ENCODE measurements at places on chromosomes 5 and 9.
A peak's percentile ranks its signal among the peaks of the same experiment; 100 is the strongest.

DNA sequence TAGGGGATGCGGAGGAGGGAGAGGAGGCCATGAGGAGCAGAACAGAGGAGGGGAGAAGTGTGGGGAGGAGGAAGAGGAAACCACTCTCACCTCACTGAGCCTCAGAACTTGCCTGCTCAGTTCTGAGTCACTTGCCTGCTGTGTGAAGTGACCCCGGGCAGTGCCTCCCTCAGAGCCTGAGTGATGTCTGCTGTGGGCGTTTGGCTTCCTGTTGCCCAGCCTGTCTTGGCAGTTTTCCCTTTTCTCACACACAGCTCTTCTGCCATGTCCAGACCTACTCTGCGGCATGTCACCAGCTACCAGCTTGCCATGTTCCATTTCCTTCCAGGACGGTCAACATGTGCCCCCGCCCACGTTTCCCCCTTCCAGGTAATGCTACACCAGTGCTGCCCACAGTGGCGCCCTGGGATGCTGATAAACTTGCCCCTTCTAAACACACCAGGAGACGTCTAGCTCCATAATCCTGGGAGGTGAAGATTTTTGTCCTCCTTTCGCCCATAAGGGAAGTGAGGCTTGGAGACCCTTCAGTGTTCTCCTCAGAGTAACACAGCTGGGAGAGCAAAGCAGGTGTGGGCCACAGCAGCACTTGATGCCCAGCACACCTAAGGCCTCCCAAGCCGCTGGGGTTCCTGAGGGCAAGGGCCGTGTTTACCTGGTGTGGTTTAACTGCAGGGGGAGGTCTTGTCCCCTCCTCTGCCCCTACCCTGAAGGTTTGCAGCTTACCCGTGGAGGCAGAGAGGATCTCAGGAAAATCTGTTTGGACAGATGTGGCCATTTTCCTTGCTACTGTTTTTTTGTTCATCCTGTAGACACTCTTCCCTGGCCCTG, 63.8 kb upstream of the RNF130 start:
- peak; percentile 63 for DNase-seq

DNA sequence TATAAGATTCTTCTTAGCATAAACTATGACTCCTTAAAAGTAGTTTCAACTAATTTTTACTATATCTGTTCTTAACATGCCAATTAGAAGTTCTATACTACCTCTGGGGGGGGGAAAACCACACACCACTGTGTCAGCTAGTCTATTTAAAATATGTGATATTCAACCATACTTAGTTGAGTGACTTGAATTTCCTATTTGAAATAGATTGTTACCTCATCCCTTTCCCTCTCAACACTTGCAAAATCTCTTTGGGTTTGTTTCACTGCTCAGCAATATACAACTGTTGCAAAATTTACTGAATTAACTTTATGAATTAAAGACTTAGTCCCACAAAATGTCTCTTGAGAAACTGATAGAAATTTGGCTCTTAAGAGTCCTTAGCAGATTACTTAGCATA, 151.1 kb upstream of the POU5F2 start:
- DNase-seq = no peak

DNA sequence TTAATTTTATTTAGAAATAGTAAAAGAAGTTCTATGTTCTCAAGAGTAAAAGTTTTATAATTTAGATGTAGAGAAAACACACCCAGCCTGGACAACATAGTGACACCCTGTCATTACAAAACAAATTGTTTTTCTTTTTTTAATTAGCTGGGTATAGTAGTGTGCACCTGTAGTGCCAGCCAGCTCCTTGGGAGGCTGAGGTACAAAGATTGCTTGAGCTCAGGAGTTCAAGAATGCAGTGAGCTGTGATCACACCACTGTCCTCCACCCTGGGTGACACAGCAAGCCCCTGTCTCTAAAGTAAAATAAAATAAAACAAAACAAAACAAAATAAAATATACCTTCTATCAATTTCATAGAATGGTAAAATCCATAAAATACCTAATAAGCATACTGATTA, 1017.8 kb upstream of the DMAC1 start:
- DNase-seq = no peak

DNA sequence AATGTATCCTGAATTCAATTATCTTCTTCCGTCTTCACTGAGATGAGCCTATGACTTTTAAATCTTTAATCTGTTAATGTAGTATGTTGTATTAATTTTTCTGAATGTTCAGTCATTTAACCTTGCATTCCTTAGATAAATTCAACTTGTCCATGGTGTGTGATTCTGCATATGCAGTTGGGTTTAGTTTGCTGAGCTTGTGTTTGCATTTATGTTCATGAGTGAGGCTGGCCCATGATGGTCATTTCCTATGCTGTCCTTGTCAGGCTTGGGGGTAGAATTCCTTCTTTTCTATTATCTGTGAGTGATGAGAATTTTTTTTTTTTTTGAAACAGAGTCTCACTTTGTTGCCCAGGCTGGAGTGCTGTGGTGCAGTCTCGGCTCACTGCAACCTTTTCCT, 131.8 kb upstream of the COL5A1 start:
- DNase-seq = no peak

GRCh38 chr5:58491216-58491892, at the start of gene GAPT:
GAPT (plus strand) TSS chr5:58491435; CDS start chr5:58494537, 3,102 bp downstream.
- DNase-seq = no peak

- no peak for DNase-seq
Measured at GRCh38 chr9:88270413-88270812, 117.8 kb upstream of the SPIN1 start.

GRCh38 chr5:34737731-34738130, 81.6 kb downstream of the RAI14 start:
- DNase-seq = no peak

DNA sequence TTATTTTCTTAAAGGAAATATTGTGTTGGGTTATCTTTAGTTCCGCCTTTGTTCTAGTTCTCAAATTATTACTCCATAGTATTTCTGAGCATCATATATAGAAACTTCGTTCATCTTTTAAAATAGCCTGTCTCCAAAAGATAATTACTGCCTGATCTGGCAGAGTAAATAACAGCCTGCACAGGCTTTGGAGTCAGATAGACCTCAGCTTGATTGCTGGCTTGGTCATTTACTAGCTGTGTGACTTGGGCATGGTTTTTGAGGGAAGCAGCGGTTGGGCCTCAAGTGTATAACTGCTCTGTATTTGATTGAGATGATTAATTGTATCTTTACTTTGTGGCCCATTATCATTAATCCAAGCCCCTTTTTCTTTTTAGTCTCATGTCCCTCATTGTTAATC, 50.1 kb downstream of the FBXO38 start:
- DNase-seq = no peak

DNA sequence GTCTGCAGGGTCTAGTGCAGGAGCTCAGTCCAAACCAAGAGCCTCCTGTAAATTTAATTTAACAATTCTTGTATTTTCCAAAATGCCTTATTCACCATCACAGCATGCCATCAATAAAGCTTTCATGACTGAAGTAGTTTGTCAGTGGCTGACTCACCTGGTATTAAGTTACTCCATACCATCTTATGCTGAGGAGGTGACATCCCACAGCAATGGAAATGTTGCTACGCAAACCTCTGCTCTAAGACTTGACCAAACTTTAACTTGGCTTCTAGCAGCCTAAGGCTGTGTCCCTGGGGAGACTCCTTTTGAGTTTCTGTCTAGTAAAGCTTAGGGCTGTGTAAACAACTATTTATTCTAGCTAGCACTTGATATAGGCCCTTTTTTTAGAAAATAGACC, 1231.3 kb upstream of the CDH18 start:
- no peak for DNase-seq

DNA sequence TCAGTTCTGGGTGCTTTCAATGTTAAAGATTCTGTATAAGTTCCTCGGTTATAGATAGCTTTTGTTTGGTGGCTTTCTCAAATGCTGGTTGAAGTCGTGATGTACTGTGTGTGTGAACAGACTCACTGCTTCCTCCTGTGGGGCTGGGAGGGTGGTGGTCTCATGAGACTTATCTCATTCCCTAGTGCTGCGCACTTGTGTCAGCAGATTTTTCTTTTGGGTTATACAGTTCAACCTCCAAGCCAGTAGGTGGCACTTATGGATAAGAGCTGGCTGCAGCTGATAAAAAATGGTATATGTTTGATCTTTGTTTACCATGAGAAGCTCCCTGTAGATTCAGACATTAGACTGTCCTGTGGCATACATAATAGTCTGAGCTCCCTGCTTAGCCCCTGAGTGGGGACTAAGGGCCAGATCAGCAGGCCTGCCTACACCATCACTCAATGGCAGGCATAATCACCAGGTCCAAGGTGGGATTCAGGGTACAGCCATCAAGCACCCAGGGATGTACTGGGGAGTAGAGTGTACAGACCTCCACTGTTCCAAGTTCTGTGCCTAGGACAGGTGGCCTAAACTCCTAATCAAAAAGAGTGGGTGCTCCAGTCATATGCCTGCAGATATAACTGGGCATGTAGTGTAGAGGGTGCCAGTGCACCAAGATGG, 174.2 kb downstream of the OXCT1 start:
- no peak for DNase-seq

DNA sequence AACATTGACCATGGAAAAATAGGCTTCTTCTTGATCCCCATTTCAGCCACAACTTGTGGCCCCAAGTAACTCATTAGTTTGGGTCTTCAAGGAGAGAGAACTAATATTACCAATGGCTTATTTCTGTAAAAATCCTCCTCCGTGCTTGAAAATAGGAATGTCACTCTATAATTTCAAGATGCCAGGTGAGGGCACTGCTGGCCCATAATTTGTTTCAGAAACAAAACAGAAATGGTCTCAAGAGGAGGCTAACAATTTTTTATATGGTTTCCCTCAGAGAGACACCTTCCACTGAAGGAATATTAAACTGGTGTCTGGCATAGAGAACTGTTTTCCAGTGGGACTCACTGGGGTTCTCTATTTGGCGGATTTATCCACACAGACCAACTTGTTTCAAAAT, 437.0 kb upstream of the TRPC7 start:
- DNase-seq = no peak

DNA sequence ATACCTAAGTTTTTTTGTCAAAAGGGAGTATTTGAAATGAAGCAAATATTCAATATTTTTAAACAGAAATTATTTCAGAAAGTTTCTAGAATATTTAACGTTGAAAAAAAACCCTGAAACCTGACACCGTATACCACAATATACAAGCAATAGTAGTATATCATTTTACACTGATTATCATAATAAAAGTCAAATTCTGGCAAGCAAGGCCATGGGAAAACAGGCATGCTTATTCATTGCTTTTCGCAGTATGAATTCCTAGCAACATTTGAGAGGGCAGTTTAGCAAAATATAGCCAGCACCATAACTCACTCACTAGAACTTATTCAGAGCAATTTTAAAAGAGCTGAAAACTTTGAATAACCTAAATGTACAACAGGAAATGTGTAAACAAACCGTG, 46.1 kb downstream of the ERAP1 start:
- no peak for DNase-seq

GRCh38 chr5:173591056-173591514, 25.4 kb downstream of the BOD1 start:
- no peak for DNase-seq

- peak; percentile 40 for DNase-seq
Measured at GRCh38 chr5:137613554-137614265, 114.6 kb upstream of the SPOCK1 start.

DNA sequence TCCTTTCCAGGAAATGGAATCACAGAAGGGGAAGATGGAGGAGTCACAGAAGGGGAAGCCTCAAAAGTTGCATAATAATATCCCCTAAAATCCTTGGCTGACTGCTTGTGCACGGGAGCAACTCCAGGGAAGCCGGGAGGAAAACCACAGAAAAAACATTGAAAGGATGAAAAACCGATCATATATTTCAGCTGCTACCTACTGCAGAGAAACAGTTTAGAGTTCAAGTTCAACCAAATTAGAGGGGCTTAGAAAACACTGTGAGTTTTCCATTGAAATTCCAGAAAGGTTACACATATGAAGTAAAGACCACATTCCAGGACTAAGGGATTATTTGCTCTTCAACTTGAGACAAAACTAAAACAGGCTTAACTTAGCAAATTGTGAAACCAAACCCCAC, 37.6 kb upstream of the MTAP start:
- no peak for DNase-seq

DNA sequence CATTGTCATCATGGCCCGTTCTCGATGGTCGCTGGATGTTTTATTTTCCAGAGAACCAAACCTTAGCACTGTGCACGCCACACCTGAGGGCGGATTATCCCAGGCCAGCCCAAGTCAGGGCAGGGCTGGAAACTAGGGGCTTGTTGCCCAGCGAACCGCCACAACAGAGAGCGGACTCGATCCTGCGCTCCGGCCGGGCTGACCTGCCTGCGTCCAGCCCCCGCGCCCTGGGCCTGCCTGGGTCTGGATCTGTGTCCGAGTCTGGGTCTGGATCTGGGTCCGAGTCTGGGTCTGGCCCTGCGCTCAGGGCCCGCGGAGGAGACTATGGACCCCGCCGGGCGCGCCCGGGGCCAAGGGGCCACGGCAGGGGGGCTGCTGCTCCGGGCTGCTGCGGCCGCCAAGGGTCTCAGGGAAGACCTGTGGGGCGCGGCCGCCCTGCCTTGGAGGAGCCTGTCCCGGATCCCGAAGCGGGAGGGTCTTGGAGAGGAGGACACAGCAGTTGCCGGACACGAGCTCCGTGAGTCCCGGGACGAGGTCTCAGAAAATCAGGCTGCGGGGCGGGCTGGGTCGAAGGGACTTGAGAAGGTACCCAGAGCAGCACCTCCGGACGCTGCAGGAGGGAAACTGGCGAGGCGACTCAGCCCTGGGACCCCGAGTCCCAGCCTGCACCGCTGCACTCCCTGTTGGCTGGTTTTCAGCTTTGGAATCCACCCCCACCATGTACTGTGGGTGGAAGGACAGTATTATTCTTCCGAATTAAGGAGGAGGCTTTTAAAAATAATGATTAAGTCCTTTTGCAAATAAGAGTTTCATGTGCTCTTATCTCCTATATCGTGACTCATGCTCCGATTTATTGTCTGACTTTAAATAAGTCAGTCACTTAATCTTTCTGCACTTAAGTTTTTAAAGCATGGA, at the start of gene ANKDD1B:
Gene ANKDD1B, plus strand, starts transcription at position 143 of the 915 bp plus-strand sequence. Its CDS starts 182 bp downstream, at position 325.
- peak; percentile 60 for DNase-seq

GRCh38 chr9:89929315-89929672, 324.5 kb downstream of the GADD45G start:
- DNase-seq = no peak

- DNase-seq = no peak
Measured at GRCh38 chr5:80958616-80959015, 1.5 kb upstream of the RASGRF2 start.

DNA sequence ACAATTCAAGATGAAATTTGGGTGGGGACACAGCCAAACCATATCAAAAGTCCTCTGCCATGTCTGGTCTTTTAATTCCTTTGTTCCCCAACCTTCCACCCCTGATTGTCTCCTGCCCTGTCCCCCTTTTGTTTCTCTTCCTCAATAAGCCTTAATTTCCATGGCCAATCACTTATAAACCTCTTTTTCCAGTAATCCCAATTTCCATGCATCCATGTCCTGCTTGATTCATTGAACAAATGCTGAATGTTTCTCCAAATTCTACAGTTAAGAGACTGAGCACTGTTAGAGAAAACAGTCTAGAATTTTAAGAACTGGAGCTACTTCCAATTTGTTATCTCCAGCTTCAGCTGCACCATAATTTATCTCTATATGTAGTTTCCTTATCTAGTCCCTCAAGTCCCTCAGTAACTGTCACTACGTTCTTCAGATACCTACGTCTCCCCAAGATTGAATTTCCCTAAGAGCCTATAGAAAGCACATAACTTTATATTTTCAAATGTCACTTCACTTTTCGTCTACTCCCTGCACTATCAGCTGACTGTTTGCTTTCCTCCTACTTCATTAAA, 34.2 kb downstream of the TARS1 start:
- DNase-seq = no peak
